Kidney epithelial cell (primary cell): ENCODE measurements at places on chromosomes 11 and 22. TPM values are rescaled to one million over a fixed set of nuclear protein-coding genes. Genes with fewer than 3 reads are reported as not detected.

Gene CSF2RB
- total RNA-seq: 0.14 and 1.1 TPM in 2 replicates

DNA sequence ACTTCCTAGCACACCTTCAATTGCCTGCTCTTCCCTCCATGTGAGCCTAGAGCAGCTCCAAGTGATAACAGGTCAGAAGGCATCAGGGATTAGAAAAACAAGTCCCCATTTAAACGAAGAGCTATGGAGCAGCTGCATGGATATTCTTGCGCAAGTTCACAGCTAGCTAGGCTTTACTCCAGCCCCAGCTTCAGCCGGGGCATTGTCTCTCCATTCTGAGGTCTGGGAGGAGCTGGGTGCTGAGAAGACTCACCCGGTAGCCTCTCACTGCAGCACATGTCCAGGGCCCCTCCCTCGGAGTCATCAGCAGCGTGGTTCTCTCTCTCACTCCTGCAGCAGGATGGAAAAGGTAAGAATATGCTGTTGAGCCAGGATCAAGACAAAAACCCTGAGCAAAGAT lies 26.0 kb downstream of the PTPN5 start:
- no peak for DNase-seq

DNA sequence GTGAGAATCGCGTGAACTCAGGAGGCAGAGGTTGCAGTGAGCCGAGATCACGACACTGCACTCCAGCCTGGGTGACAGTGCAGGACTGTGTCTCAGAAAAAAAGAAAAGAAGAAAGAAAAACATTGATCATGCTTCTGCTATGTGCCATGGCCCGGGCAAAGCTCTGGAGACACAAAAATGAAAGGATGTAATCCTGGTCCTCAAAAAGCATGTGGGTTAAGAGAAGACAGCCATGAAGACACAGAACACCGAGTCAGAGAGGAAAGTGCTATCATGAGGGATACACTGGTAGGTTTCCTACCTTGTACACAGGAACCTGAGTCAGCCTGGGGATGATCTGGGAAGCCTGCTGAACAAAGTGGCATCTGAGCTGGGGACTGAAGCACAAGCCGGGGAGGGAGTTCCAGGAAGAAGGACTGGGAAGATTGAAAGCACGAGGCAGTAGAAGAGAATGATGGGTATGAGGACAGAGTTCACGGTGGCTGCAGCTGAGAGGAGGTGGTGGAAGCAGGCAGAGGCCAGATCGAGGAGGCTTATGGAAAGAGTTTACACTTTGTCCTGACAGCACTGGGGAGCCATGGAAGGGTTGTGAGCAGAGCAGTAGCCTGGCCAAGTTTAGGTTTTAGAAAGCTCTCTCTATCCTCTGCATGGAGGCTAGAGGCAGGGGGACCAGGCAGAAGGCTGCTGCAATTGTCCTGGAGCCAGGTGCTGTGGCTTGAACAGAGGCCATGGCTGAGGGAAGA lies 9.9 kb upstream of the MAFF start:
- no peak for DNase-seq

DNA sequence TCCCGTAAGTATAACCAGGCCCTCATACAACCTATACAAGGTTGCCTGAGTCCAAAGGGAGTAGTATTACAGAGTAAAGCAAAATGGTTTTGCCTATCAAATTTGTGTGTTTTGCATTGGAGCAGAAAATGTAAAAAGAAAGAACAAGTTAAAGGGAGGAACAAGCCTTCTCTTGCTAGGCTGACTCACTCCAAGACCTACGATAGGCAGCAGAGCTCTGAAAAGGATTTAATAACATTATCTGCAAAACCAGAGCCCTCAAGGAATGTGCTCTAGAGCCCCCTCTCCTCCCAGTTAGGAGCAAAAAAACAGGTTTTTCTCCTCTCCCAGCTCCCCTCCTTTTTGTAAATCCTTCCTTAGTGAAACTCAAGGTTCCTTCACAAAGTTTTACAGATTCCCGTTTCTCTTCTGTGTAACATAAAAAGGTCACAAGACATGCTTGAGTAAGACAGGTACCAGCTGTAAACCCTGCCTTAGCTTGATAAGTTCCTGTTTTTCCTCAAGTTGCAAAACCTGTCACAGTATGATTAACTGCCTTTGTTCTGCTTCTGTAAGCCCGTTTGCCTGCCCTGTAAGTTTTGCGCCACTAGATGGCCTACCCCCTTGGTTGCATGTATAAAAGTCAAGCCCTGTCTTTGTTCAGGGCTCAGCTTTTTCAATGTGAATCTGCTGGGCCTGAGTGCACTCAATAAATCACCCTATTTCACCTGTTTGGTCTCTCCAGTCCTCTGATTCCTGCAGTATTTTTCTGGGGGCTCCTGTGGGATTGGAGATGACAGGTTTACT lies 498.2 kb downstream of the KCNA4 start:
- no peak for DNase-seq

Gene PRR33
- not detected in 2 replicates for total RNA-seq

GRCh38 chr11:117415358-117415896 lies 87.8 kb downstream of the CEP164 start:
- DNase-seq: no peak

Gene DRD4
- total RNA-seq: 0.08 TPM in 1 of 2 replicates, not detected in the other

DNA sequence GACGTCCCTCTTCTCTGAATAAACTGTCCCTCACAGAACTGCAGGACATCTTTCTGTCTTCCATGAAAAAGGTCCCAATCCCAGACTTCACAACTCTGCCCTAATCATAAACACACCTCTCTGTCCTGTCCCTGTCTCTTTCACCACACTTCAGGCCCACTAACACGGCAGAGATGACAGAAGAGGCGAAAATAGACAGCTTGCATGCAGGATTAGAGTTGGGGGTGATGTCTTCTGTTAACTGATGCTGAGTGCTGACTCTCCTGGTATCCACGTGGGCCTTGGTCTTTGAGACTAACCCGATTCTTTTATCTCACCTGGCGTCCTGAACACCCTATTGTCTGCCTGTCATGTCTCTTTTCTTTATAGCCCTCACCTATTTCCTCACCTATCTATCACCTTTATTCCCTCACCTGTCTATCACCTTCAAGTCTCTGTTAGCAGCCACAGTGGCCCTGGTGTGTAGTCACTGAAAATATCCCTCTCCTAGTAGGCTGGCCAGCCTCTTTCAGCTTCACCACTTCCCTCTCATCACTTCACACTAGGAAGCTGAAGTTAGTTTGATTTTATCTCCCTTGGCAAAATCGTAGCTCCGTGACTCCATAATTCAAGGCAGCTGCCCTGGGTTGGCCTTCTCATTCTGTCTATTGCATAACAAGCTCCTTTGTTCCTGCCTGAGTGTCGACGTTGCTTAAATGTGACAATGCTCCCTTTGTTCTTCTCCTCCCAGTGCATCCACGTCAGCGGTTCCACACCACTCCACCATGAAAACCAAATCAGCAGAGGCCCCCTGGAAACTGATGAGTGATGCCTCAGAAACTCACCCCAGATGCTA lies 30.6 kb upstream of the DRD2 start:
- peak; percentile 85 for DNase-seq

DNA sequence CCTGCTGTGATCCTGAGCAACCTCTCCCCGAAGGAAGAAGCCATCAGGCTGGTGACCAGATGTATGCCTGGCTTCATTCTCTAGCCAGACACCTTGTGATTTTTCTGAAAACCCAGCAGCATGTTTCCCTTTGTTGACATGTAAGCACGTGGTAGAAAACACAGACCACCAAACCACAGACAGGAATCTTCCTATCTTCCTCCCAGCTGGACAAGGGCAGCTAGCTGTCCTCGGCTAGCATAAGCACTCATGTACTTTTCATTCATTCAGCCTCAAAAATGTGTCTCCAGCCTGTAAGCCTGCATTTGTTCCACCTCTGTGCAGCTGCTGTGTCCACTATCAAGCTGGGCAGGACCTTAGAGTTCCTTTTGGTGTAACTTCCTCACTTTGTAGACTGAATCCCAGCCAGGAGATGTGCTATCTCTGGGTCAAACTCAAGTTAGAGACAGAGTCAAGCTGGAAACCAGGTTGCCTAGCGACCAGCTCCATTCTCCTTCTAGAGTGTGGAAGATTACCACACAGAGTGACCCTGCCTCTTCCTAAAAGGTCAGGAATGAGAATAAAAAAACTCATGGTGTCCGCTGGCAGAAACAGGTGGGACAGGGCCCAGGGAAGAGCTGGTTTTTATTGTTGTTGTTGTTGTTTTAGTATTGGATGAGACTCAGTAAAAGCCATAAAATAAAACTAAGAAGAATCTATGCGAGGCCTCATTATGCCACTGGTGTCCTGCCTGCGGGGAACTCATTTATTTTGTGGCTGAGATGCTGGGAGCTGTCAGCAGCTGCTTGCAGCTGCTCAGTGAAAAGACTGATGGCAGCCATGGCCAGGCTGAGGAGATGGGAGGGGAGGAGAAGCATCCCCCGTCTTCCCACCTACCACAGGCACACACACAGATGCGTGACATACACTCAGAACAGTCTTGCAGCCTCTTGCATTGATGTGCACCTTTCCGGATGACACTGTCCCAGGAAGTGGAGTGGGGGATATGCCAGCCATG lies 7.4 kb upstream of the CLMP start:
- DNase-seq: no peak

Gene FGF3
- total RNA-seq: not detected in 2 replicates

DNA sequence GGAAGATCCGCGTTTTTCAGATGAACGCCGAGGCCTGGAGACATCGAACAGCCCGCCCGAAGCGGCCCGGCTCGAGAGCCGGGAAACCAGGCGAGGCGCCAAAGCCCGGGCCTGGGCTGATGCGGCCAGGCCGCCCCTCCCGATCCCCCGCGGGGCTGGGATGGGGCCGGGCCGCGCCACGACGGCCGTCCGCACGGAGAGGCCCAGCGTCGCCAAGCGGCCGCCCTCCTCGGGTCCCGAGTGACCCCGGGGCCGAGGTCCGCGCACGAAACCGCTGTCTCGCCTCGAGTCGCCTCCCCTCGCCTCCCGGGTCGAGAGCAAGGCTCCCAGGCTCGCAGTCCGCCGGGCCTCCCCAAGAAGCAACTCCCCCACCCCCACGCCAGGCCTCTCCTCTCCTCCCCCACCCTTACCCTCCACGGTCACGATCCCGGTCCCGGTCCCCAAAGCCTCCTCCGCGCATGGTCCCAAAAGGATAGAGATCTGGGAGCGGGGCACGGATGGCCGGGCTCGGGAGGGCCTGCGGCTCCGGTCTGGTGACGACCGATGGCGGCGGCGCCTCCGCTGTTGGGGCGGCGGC lies 482 bp downstream of the DDX17 start:
- no peak for DNase-seq

DNA sequence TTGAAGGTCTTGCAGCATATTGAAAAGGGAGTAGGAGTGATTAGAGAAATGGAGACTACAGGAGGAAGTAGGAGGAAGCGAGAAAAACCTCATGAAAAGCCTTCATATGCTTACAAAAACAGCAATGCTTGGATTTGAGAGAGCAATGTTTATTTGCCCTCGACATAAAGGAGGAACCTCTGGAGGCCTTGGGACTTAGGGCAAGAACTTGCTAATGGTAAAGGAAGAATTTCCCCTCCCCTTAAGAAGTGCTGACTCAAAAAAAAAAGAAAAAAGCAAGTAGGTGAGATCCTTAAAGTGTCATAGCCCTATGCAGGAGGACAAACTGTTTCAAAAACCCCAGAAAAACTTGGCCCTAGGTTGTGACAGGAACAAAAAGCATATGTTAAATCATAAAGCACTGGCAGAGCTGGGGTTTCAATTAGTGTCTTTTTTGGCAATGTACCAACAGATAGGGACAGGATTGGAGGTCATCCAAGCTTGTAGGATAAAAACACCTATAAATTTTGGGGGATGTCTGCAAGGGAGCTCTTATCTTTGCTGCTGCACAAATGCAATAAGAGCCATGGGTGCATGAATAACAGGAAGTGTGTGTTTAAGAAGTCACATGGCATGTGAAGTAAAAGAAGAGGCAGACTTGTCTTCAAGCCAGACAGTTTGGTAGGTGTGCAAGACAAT lies 4.9 kb downstream of the GLYAT start:
- no peak for DNase-seq

GRCh38 chr11:128628325-128628673 lies 40.9 kb upstream of the ETS1 start:
- no peak for DNase-seq

- no peak for DNase-seq
Observed at GRCh38 chr11:118633319-118633690, 25.9 kb downstream of the PHLDB1 start.

Gene C11orf16
- total RNA-seq: not detected in 2 replicates

Gene CDC42EP1
- total RNA-seq: 98.1 and 150 TPM in 2 replicates

GRCh38 chr11:85281550-85281949 lies 345.6 kb downstream of the DLG2 start:
- DNase-seq: no peak

DNA sequence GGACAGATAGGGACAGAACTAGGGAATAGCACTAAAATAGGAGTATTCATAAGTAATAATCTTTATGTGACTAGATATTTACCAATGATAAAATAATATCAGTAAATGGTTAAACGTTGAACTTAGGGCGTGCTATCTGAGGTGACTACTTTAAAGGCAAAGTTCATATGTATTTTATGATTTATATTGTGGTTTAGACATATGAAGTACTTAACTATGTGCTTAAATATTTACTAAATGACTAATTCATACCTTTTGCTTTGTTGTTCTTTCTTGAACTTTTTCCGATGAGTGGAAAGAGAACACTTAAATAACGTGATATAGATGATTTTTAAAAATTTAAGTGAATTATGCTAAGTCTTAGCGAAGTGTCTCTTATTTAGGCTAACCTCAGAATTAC lies 14.7 kb downstream of the LUZP2 start:
- DNase-seq: no peak

Gene KRTAP5-7
- not detected in 2 replicates for total RNA-seq

GRCh38 chr22:30290342-30291057 lies 1.2 kb upstream of the CASTOR1 start:
- no peak for DNase-seq

DNA sequence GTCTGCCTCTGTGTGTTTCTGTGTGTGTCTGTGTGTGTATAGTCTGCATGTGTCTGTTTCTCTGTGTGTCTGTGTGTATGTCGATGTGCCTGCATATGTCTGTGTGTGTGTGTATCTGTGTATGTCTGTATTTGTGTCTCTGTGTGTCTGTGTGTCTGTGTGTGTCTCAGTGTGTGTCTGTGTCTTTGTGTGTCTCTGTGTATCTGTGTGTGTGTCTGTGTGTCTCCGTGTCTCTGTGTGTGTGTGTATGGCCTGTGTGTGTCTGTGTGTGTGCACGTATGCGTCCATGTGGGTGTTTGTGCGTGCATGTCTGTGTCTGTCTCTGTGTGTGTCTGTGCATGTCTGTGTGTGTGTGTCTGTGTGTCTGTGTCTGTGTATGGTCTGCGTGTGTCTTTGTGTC lies 439 bp downstream of the SNX32 start:
- DNase-seq: no peak

Gene PAK1
- 32.7 and 35.3 TPM in 2 replicates for total RNA-seq

- DNase-seq: no peak
Observed at GRCh38 chr11:86807360-86807759, 7.0 kb downstream of the PRSS23 start.
